ENCODE measurements at places on chromosomes 12 and 14.

DNA sequence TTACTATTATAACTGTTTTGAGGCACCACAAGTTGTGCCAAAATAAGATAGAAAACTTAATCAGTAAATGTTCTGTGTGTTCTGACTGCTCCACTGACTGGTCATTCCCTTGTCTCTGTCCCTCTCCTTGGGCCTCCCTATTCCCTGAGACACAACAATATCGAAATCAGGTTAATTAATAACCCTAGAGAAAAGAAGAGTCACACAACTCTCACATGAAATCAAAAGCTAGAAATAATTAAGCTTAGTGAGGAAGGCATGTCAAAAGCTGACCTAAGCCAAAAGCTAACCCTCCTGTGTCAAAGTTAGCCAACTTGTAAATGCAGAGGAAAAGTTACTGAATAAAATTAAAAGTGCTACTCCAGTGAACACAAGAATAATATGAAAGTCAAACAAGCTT, 53.8 kb upstream of the CCDC196 start:
- no peak for DNase-seq

GRCh38 chr12:69484428-69484827, 14.2 kb downstream of the FRS2 start:
- no peak for DNase-seq

GRCh38 chr12:104056419-104056972, 6.5 kb upstream of the GLT8D2 start:
- DNase-seq: no peak

DNA sequence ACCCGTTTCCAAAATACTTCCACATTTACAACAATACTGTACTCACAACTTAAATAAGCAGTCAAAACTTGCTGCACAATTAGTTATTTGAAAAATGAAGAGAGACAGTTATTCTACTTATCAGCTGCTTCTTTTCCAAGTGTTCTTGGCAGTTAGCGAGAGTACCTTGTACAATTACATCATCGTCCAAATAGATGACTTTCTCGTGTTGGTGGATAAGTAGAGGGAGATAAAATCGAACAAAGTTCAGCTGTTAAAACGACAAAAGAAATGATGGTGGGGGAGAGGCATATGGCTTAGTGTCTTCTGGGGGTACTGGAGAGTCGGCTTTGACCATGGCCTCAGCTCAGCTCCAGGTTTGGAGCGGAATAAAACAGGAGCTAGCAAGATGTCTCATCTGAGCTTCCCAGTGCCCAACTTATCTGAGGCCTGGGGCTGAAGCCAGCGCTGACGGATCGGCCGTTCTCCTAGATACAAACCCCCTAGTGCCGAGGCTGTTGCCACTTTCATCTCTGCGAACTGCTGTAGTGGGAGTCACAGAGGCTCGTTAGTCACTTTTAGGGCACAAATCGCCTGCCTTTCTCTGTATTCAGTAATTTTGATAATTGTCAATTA, 31.7 kb downstream of the TDG start:
- DNase-seq: no peak

DNA sequence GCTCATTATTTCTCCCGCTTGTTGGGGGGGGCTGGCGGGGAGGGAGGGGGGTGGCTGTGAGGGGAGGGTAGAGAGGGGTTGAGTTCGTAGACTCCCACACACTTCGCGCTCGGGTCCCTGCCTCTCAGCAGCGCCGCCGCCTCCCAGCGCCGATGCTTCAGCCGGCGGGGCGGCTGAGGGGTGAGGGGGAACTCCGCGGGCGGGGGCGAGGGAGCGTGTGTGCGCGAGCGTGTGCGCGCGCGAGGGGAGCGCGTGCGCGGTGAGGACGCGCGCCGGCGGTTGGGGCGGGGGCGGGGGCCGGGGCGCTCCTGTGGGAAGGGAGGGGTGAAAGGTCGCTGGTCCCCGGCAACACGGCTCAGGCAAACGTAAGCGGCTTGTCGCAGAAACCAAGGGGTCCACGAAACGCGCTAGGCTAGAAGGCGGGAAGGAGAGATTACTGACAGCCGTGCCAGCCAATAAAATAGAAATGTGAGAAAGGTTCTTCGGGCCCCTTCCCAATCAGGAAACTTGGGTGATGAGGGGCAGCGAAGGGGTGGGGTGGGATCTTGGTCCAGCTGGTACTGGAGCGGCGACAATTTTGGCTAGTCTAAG, 343 bp upstream of the NOVA1 start:
- DNase-seq: peak; percentile 95

DNA sequence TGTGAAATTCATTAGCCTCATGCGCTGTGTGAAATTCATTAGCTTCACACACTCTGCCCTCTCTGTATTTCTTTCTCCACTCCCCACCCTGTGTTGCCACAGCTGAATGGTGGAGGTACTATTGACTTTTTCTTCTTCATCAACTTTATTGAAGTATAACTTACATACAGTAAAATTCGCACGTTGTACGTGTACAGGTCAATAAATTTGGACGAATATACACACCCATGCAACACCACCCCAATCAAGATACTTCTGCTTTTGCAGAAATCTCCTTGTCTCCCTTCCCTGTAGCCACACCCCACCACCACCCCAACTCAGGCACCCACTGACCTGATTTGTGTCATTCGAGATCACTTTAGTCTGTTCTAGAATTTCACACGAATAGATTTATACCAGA, 51.8 kb downstream of the FBXL14 start:
- no peak for DNase-seq

GRCh38 chr12:78177298-78177697, 346.6 kb downstream of the NAV3 start:
- no peak for DNase-seq

DNA sequence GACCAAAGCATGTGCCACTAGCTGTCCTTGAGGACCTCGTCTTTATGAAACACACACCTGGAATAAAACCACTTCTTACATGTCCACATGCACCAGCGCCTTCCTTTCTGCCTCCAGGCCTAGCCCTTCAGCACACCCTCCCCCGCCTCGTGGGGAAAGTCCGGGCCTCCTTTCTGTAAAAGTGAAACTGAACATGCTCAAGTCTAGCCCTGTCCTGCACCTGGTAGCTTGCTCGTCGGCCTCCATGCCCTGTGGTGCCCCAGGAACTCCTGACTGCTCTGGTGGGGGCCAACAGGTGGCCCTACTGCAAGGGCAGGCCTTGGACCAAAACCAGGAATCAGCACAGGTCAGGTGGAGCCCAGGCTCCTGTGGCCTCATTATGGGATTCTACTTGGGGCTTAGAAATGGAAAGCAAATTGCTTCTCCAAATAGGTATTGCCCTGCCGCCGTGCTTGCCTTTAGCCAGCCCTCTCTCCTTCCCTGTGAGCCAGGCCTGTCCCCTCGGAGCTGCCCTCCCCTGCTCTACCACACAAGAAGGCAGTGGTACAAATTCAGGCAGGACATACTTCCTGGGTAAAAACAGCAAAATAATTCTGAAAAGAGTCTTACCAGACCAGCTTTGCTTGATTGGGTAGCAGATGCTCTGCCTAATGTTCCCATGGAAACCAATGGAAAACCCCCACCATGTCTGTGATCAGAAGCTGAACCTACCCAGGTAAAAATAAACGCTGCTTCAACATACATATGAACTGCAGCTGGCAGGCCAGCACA, 43.5 kb downstream of the ERH start:
- no peak for DNase-seq

DNA sequence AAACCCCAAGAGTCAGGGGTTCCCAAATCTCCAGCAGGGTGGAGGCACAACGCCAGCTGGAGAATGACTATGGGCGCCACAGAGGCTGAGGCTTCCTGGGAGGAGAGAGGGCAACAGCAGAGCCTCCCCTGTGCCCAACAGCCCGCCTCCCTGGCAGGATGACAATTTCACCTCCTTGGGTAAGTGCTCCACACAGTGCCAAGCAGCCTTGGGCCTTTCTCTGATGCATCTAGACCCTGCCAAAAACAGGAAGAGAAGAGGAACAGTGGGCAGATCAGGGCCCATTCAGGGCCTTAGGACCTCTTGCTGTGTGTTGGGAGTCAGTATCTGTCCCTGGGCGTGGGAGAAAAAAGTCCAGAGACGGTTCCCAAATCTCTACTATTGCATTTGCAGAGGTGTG, 5.0 kb upstream of the OR10P1 start:
- no peak for DNase-seq

DNA sequence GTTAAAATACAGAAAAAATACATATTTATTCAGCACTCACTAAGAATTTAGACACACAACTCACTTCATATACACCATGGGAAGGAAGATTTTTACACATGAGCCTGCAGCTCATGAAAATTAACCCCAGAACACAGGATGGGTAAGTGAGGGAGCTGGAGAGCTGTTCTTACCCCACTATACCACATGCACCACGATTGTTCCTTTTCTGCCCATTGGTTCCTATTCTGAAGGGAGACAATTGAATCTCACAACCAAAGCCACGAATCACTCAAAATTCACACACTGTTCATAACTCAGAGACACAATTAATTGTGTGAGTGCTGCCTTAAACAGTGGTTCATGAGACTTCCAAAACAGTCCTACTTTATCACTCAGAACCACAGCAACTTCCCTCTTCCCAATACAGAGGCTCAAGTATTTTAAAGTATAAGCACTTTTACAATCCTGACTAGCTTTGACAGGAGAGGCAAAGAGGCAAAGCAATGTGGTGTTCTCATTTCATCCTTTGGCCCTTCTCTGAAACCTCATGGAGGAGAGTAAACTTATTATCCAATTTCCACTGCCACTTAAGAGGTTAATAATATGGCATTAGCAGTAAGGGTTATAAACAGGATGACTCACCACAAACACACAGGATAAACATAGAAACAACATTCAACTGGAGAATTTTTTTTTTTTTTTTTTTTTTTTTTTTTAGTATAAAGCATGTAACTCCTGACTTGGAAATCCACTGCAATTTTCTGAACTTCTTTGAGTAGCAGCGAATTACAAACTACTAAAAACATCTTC, 59.5 kb downstream of the ITPR2 start:
- no peak for DNase-seq

GRCh38 chr12:24510581-24511125, 438.2 kb downstream of the BCAT1 start:
- DNase-seq: no peak

- no peak for DNase-seq
These were observed 41.1 kb downstream of the KICS2 start for GRCh38 chr12:64180951-64181350.

DNA sequence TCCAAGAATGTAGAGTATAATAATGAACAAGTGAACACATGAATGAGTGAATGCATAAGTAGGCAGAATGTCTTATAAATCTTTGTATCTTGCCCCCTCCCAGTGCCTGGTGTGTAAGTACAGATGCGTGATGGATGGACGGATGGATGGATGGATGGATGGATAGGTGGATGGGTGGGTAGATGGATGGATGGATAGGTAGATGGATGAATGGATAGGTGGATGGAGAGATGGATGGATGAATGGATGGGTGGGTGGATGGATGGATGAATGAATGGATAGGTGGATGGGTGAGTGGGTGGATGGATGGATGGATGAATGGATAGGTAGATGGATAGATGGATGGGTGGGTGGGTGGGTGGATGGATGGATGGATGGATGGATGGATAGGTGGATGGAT, 74.4 kb downstream of the CLMN start:
- no peak for DNase-seq

DNA sequence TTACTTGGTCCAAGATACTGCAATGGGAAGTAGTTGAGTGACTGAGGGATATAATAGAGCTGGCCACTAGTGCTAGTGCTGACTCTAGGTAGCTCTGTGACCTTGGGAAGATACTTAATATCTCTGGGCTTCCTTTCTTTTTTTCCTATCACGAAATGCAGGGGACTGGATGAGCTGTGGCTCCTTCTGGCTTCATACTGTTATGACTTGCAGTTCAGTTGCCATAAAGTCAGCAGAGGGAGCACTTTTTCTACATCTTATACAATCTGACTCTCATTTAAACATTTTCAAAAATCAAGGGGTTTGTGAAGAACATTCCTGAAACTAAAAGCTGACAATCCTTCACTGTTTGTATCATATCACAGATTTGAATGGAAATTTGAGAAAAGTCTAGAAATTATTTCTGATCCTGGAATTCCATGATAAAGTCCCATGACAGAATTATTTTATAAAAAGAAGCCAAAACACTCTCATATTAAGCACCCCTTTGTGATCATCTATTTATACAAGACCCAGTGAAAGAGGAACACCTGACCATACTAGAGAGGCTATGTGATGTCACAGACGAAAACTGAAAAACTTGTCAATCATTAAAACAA, 5.3 kb downstream of the BHLHE41 start:
- peak; percentile 76 for DNase-seq

DNA sequence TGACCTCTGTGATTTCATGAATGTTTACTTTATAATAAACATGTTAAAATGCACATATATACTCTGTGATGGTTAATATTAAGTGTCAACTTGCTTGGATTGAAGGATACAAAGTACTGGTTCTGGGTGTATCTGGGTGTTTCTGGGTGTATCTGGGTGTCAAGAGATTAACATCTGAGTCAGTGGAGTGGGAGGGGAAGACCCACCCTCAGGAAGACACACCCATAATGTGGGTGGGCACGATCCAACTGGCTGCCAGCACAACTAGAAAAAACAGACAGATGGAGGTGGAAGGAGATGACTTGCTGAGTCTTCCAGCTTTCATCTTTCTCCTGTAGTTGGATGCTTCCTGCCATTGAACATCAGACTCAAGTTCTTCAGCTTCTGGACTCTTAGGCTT, 11.9 kb downstream of the NUP37 start:
- no peak for DNase-seq

DNA sequence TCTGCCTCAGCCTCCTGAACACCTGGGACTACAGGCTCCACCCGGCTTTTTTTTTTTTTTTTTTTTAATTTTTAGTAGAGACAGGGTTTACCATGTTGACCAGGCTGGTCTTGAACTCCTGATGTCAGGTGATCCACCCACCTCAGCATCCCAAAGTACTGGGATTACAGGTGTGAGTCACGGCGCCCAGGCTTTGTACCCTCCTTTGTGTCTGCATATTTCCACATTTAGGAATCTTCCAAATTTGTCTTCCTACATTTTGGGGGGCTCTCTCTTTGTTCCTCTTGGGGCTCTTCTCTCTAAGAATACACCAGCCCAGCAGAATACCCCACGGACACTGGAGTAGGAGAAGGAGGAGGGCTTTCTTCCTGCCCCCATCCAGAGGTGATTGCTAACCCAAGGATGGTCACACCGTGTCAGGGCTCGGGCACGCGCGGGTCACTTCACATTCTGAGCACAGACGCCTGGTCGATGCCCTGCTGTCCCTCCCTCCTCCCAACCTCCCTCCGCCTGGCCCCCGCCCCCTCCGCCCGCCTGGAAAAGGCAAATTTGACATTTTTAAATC, 2.1 kb upstream of the DNAJC22 start:
- no peak for DNase-seq

- no peak for DNase-seq
These were observed 601 bp downstream of the ZNF839 start for GRCh38 chr14:102320033-102320660.

- no peak for DNase-seq
These were observed 6.3 kb upstream of the KCNJ8 start for GRCh38 chr12:21780786-21781185.

DNA sequence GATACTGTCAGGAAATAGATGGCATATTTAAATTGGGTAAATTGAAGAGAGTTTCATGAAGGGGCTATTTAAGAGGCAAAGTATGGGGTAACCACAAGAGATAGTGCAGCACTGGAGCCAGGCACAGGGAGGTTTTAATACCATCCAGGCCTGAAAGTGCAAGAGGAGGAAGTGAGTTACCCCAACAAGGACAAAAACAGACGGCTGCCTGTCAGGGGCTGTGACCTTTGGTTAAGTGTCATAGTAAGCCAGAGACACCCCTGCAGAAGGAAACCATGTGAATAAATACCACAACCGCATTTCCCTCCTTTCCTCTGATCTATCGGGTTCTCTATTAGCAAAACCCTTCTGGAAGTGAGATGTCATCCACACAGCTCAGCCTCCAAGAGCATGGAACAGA, 122.0 kb upstream of the DHRS4 start:
- no peak for DNase-seq

Measured in NCI-H526 (cell line).